GF-D8 (cell line): ENCODE measurements at places on chromosomes 7 and 10.

DNA sequence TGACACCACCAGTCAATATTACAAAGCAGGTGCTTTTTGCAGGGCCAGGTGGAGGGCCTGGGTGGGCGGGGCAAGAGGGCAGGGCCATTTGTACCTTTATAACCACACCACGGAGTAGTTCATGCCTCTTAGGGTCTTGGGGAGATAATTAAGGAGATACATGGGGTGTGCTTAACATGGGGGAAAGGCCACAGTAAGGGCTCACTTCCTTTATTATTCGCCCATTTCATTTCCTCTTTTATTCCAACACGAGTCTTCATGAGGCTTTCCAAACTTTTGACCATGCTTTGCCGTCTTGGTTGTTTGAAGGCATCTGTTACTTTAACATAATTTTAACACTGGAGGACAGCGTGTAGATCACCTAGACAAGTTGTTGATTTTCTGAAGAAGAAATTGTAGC, 33.3 kb upstream of the LYZL2 start:
- DNase-seq: no peak

DNA sequence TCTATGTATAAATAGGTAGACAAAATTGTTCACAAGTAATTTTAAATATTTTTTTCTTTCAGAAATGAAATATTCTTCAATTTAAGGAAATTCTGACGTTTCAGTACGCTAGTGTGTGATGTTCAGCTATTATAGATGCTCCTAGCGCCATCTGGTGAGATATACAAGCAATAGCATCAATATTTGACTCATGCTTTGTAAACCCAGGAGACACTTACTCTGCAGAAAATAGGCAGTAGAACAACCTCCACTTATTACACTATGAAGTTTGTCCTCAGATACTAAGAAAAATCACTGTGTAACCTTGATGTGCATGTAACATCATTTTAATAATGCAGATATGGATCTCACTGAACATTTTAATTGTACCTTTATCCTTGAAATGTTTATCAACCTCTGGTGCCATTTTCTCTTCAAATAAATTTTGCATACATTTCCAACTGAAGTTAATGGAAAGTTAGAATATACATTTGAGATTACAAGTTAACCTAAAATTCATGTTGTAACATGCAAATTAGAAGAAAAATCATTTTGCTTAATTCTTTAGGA, 151.5 kb upstream of the FAM3C start:
- DNase-seq: peak; percentile 13

- DNase-seq: no peak
Observed at GRCh38 chr7:143516981-143517380, 39.3 kb downstream of the TAS2R41 start.

DNA sequence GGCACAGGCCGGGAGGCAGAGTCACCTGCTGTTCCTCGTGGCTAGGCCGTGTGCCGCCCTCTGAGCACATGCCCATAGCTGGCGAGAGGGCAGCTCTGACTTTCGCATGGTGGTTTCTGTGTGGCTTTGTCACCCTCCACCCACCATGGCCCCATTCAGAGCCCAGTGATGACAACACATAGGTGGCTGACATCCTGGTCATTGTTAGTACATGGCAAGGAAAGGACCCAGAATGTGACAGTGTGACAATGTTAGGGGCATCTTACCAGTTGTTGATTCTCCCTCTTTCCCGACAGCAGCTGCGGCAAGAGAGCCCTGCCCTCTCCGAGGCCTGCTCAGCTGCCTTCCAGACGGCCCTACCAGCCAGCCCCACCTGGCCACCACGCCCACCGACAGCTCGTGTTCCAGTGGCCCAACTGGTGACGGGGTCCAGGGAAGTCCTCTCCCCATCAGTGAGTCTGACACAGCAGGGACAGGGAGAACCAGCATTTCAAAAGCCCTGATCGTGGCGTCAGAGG, 52.2 kb downstream of the ZNF467 start:
- no peak for DNase-seq

DNA sequence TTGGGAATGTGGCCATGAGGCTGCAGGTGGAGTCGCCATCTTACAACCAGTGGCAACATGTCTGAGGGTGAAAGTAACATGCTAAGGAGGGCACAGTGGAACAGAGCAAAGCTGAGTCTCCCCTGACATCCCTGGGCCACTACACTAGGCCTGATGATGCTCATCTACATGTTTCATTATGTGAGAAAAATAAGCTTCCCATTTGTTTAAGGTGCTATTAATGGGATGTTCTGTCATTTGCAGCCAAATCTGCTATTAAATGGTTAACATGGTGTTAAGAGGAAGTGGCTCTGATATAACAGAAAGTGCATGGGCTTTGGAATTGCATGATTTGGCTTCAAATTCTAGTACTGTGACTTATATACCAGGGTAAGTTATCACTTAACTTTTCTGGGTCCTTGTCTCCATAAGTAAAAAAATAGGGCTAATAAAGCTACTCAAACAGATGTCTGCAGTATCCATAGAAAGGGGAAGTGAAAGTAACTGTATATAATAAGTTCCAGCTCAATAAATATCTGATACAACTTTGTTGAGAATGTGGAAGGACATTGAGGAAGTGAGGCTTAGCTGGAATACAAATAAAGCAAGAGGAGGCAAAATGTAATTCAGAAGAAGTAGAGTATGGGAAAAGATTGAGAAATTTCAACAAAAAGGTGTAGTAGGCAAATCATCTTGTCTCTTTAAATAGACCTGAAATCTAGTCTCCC, 158.9 kb downstream of the RTKN2 start:
- no peak for DNase-seq

- DNase-seq: no peak
Observed at GRCh38 chr10:80170641-80171040, 34.7 kb downstream of the ANXA11 start.

GRCh38 chr7:150322114-150322832, 882 bp upstream of the LRRC61 start:
- DNase-seq: peak; percentile 83

GRCh38 chr10:124040451-124041188, 52.8 kb downstream of the CHST15 start:
- DNase-seq: peak; percentile 11

DNA sequence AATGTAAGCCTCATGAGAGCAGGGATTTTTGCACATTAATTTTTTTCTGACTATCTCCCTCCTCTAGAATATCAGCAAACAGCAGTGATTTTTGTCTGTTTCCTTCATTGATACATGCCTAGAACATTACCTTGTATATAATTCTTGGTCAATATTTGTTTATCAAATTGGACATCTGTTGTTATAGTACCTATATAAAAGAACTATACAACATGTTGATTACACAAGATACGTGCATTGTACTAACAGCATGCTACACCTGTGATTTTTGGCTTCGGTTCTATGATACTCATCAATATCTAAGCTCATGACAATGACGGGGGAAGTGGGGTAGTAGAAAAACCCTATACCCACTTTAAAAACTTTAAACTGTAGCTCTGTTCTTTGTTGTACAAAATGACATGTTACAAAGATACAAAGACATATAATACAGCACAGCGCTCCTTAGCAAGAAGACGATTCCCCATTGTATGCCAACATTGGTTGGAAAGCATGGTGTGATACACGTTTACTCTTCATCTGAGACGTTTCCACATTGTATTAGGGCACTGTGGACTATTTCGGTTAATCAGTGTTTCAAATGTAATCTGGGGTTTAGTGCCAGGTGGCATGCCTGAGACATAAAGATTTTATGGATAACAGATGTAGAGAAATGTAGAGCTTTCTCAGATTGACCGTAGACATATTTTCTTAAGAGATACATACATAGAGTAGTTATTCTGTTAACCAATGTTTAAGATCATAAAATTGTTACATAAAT, 70.5 kb upstream of the FOXP2 start:
- no peak for DNase-seq

- DNase-seq: no peak
Observed at GRCh38 chr7:55140221-55140940, 121.6 kb downstream of the EGFR start.

DNA sequence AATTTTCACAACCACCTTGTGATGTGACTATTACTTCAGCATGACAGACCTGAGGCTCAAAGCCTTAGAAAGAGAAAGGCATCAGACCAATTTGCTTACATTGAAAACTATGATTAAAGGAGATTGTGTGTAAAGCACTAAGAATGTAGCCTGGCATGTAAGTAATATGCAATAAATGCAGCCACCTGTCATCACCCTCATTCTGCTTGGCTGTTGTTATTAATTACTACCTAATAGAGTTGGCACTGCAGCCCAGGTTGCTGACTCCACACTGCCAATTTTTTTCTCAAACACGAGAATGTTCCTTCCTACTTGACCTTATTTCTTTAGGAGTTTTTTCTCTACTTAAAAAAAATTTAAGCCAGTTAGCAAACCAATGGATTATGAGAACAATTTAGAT, 61.2 kb upstream of the NPVF start:
- no peak for DNase-seq

DNA sequence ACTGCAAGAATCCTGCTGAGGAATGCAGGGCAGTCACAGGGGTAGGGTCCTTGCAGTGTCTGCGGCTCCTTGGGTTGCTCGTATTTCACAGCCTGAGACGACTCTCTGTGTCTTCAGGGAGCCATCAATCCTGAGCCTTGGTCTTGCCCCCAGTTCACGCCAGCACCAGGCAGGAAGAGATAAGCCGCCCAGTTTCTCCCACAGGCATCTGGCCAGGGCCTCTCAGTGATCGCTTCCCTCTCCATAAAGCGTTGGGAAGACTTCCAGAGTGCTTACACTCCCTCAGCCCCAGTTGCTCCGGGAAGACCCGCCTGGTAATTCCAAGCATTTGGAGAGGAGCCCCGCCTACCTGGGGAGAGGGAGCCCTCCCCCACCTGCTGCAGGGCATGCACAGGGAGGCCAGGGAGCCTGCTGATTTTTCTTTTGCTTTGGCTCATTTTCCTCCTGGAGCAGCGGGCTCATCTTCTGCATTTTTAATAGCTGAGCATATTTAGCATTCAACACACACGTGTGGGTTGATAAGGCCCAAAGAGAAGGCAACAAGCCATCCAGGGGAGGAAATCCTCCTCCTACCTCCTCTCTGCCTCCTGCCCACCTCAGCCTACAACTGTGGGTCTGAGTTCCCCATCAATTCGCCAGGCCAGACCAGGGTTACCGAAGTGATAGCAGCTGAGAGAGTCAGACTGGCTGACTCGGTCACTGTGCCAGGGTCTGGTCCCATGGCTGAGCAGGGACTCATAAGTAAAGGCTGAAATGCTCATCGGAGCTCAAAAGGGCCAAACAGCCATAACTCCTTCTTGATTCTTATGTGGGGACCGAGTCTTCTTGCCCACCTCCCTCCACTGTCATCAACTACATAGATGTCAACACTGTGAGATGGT, 74.4 kb upstream of the EFCAB10 start:
- DNase-seq: no peak

DNA sequence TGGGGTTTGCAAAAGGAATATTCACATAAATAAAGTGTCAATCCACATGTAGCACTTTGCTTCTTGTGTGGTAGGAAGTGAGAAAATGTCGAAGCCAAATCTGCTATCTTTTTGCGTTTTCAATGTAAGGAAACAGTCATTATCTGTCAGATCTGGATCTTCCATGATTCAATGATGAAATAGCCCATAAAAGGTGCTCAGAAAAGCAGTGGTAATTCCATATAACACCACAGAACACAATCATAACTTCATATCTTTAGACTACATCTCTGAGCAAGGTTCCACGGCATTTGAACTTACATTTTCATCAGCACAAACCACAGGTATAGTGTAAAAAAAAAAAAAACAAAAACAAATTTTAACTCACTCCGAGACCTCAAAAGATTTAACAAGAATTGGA, 39.9 kb upstream of the EGR2 start:
- no peak for DNase-seq

GRCh38 chr7:98315318-98315993, 34.0 kb downstream of the BRI3 start:
- peak; percentile 61 for DNase-seq

DNA sequence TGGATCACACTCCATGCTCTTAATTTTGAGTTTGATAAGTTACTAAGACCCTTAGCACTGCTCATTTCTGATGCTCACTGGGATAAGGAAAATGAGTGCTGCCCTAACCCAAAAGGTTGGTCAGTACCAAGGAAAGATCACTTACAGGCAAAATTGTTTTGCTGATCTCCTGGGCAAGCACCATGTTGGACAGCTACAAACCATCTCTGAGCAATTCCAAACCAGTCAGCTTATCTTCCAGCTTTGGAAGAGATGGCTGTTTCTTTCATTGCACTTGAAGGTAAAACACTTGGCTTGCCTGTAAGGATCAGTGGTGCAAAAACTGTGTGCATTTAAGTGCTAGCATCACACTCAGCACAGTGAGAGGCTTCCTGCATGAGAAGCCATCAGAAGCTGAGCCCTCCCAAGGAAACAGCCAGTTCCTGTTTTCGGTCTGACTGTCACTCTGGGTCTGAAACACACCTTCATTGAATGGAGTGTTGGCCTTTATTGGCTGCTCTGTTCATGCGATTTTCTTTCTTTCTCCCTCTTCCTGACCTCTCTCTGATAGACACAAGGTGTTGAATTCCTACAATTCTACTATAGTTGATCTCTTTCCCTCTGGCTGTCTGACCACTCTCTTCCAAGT, 126.4 kb upstream of the GHITM start:
- no peak for DNase-seq

- DNase-seq: no peak
Observed at GRCh38 chr10:482051-482501, 207.4 kb downstream of the DIP2C start.

- DNase-seq: no peak
Observed at GRCh38 chr10:124688386-124688785, 55.8 kb downstream of the FAM53B start.

DNA sequence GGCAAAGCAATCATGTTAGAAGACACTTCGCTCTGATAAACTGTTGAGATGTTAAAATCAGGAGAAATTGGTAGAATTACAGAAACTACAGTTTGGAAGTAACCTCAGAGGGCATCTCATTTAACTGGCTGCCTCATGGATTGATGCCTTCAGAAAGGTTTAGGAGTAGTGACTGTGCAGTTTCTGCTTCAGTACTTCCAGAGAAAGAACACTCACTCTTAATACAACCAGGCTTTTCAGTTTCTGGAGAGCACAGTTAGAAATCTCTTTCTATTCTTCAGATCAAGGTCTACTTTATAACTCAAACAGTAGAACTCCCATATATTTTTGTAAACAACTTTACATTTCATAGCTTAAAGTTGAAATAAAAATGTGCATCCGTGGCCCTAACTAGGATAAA, 1358.9 kb upstream of the LRRTM3 start:
- DNase-seq: no peak

DNA sequence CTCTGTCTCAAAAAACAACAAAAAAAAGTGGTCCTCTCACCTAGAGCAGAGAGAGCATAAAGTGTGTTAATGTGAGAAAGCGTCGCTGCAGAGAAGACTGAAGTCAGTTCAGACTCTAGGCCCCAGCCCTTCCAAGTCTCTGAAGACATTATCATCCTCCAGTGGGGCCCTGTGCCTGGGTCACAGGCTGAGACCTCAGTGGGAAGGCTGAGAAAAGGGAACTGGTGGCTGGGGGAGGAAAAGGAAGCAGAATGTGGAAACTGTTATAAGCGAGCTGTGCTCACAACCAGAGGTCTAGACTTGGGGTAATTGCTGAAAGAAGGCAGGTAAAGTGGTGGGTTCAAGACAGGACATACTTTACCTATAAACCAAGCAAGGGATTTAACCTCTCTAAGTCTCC, 4.9 kb upstream of the RRP12 start:
- DNase-seq: peak; percentile 94
